ENCODE measurements at places on chromosomes 16 and 17.

DNA sequence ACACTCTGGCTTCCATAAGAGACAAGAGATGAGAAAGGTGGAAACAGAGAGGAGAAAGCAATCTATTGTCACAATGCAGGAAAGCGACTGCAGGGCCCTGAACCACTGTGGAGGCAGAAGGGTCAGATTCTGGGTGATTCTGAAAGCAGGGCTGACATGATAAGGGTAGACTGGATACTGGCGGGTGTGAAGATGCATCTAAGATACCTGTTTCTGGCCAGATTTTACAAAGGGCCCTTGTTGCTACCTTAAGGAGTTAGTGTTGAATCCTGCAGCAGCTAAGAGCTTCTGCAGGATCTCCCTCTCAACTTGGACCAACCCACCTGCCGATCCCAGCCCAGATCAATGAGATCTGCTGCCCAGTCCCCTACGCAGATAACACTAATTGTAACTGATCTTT is 6.1 kb upstream of the MEFV start:
- no peak for DNase-seq
- H3K36me3 ChIP-seq, result no peaks in the 10 kb centered on the region
- peaks cover 25% of the 10 kb centered on the region for H3K4me1 ChIP-seq
- H3K27me3 ChIP-seq, result no peaks in the 10 kb centered on the region

GRCh38 chr17:70013911-70014310 is 61.1 kb upstream of the KCNJ16 start:
- H3K27ac ChIP-seq, result no peak overlapping the region
- no peaks in the 10 kb centered on the region for H3K36me3 ChIP-seq
- DNase-seq, result no peak
- H3K4me3 ChIP-seq, result no peak overlapping the region

GRCh38 chr16:71347146-71347545 is 11.4 kb upstream of the CALB2 start:
- no peaks in the 10 kb centered on the region for H3K27me3 ChIP-seq
- DNase-seq, result no peak
- H3K4me1 ChIP-seq, result no peaks in the 10 kb centered on the region
- no peak overlapping the region for H3K27ac ChIP-seq
- no peak overlapping the region for H3K4me3 ChIP-seq

DNA sequence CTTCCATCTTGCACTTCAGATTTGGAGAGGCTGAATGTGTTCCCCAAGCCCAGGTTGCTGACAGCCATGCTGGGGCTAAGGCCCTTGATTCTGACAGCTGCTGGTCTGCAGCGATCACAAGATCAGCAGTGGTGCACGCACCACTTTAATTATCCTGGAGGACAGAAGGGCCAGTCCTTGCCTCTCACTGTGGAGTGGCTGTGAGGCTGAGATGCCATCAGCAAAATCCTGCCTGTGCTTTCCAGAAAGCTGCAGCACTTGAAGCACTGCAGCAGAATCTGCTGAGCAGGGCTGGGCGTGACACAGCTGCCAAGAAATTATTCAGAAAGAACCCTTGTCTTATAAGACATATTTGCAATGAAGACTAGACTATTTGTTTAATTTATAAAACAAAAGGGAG is 37.1 kb downstream of the NUP93 start:
- no peak for DNase-seq
- no peak overlapping the region for H3K27ac ChIP-seq
- no peaks in the 10 kb centered on the region for H3K4me1 ChIP-seq
- no peaks in the 10 kb centered on the region for H3K36me3 ChIP-seq
- H3K4me3 ChIP-seq, result no peak overlapping the region

- H3K27ac ChIP-seq, result no peak overlapping the region
- H3K4me1 ChIP-seq, result peaks cover 67% of the 10 kb centered on the region
- no peak overlapping the region for H3K4me3 ChIP-seq
- DNase-seq, result no peak
Measured at GRCh38 chr16:84650062-84650991, 2.0 kb downstream of the KLHL36 start.

DNA sequence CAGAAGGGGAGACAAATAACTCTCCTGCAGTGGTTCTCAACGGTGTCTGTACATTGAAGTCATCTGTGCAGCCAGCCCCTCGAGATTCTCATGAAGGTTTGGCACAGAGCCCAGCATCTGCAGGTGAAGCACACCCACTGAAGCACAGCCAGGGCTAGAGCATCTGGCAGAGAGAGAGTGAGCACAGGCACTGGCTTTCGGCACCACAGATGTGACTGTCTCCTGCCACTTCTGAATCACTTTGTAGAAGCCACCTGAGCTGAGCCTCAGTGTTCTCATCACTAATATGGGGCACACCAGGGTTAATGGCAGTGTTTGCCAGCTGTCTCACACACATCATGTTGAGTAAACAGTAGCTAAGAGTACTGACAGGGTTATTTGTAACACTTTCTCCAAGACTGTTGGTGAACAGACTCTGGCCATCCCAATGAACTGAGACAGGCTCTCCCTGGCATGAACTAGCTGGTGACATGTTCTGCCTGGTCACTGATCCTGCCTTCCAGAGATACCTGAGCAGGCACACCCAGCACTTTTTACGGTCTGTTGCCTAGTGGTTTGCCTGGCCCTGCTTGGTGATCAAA is 10.9 kb downstream of the HSPB9 start:
- H3K36me3 ChIP-seq, result peaks cover 30% of the 10 kb centered on the region
- H3K27me3 ChIP-seq, result no peaks in the 10 kb centered on the region
- no peak for DNase-seq
- peaks cover 55% of the 10 kb centered on the region for H3K4me1 ChIP-seq
- H3K27ac ChIP-seq, result peak overlapping the region; percentile 14

DNA sequence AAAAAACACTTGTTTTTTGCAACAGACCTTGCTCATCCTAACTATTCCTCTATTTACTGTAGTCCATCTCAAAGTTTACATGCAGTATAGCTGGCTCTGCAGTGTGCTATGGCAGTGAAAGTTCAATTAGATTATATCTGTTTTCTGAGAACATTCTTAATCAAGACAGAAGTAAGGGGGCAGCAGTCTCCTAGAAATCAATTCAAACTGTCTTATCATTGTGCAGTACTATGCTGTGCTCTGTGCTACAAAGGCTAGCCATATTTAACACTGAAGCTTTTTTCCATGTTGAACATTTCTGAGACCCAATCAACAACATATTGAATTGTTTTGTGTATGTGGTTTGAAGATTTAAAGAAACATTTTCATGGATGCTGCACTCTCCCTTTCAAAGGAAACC is 11.4 kb downstream of the NETO2 start:
- no peak for DNase-seq
- no peaks in the 10 kb centered on the region for H3K27me3 ChIP-seq
- no peaks in the 10 kb centered on the region for H3K36me3 ChIP-seq
- no peak overlapping the region for H3K4me3 ChIP-seq
- no peaks in the 10 kb centered on the region for H3K4me1 ChIP-seq

- no peaks in the 10 kb centered on the region for H3K36me3 ChIP-seq
- H3K27me3 ChIP-seq, result no peaks in the 10 kb centered on the region
- H3K27ac ChIP-seq, result no peak overlapping the region
Measured at GRCh38 chr16:54265575-54266107, 20.9 kb downstream of the IRX3 start.

DNA sequence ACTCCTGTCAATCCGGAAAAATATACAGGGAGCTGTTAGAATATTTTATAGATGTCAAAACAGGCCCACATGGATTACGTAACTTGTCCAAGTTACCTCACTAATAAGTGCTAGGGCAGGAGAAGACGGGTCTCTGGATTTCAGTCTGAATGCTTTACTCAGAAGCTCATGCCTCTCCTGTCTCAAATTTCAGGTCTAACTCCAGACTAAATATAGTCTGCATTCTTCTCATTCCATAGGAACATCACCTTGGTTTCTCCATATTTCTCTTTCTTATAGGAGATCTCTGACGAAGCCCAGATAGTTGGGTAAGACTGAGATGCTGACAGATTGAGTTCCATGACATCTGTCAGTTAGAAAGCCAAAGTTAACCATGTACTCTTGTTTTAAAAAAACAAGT is 174.2 kb downstream of the STX8 start:
- no peak overlapping the region for H3K27ac ChIP-seq
- no peak for DNase-seq
- H3K27me3 ChIP-seq, result no peaks in the 10 kb centered on the region
- no peak overlapping the region for H3K4me3 ChIP-seq
- no peaks in the 10 kb centered on the region for H3K36me3 ChIP-seq

- H3K36me3 ChIP-seq, result peaks cover 31% of the 10 kb centered on the region
- H3K4me1 ChIP-seq, result peaks cover 29% of the 10 kb centered on the region
- no peaks in the 10 kb centered on the region for H3K27me3 ChIP-seq
- H3K27ac ChIP-seq, result no peak overlapping the region
- DNase-seq, result no peak
Measured at GRCh38 chr16:28981517-28981916, 3.3 kb upstream of the LAT start.

GRCh38 chr17:18967916-18968315 is 16.0 kb downstream of the SLC5A10 start:
- no peak overlapping the region for H3K27ac ChIP-seq
- no peak overlapping the region for H3K4me3 ChIP-seq
- no peak for DNase-seq

DNA sequence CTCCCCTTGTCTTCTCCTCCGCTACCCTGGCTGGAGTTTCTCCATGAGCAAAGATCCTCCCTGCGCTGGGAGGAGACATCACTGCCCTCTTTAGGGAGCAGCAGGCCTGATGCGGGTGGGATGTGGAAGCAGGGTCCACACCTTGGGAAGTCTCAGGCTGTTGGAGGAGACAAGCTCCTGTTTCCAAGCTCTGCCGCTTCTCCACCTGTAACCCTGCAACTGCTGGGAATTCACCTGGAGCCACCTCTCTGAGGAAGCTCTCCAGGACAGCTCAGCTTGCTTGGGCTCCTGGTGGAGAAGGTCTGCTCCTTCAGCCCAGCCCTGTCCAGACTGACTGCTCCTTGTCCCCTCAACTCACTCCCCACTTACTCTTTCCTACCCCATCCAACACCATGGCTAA is 14.8 kb upstream of the C17orf107 start:
- peaks cover 41% of the 10 kb centered on the region for H3K36me3 ChIP-seq
- DNase-seq, result no peak

DNA sequence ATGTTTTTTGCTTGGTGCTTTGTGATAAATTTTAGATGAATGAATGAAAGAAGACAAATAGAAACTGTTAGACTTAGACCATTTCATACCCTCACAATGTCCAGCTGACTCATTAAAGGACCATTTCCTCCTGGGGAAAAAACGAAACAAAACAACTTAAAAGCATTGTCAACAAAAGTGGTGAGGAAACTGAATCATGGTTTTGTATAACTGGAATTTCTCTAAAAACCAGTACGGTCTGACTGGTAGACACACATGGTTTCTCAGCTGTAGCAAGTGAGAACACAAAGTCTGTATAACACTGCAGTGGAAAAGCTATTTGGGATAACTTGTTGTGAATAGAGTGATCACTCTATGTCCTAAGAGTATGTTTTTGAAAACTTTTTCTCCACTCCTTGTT is 5.3 kb upstream of the DDX52 start:
- no peaks in the 10 kb centered on the region for H3K36me3 ChIP-seq
- H3K4me1 ChIP-seq, result peaks cover 5% of the 10 kb centered on the region
- DNase-seq, result no peak
- H3K4me3 ChIP-seq, result no peak overlapping the region

GRCh38 chr17:32954477-32954876 is 26.5 kb downstream of the TMEM98 start:
- no peaks in the 10 kb centered on the region for H3K4me1 ChIP-seq
- H3K4me3 ChIP-seq, result no peak overlapping the region
- H3K27me3 ChIP-seq, result no peaks in the 10 kb centered on the region
- no peak overlapping the region for H3K27ac ChIP-seq
- H3K36me3 ChIP-seq, result no peaks in the 10 kb centered on the region

GRCh38 chr17:53934931-53935330 is 112.2 kb downstream of the KIF2B start:
- no peak overlapping the region for H3K4me3 ChIP-seq
- H3K27ac ChIP-seq, result no peak overlapping the region
- no peaks in the 10 kb centered on the region for H3K4me1 ChIP-seq
- no peaks in the 10 kb centered on the region for H3K36me3 ChIP-seq
- no peak for DNase-seq

DNA sequence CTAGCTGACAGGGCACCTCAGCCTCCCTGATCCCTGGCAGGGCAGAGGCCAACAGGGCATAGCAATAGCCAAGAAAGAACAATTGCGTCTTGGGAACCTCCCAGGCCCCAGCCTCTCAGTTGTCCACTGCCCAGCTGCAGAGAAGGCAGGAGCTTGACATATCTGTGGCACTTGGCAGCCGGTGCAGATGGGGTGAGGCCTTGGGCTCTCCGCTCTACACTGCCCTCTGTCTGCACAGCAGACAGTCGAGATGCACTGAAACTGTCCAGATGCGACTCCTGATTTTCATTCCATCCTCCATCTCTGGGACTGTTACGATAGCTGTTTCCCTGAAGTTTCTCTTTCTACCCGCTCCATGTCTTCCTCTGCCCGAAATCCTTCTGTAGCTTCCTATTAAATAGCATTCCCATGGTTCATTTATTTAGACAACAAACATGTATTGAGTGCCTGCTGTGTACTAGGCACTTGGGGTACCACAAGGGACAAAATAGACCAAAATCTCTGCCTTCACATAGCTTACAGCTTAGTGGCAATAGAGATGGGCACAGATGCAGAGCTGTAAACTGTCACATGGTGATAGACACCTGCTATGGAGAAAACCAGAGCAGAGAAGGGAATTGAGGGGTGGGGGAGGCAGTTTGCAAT is 3.3 kb downstream of the POLR3E start:
- peaks cover 34% of the 10 kb centered on the region for H3K36me3 ChIP-seq
- H3K4me3 ChIP-seq, result no peak overlapping the region
- H3K27ac ChIP-seq, result peak overlapping the region; percentile 3
- H3K27me3 ChIP-seq, result no peaks in the 10 kb centered on the region

DNA sequence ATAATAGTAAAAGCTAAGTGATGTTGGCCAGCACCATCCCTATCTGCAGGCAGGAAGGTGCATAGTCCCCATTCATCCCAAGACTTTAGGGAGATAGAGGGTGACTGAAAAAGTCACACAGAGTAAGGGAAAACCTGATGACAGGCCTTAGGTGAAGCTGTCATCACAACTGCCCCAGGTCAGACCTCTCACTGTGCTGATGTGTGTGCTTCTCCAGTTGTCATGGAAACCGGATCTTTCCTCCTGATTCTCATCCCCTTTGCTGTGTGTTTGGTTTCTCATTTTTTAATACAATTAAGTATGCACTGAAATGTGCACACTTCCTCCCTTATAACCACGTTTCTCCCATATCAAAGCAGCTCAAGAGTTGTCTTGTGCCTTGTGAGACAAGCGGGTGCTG is 135.1 kb upstream of the ANKFN1 start:
- DNase-seq, result no peak
- H3K27ac ChIP-seq, result no peak overlapping the region
- H3K27me3 ChIP-seq, result no peaks in the 10 kb centered on the region
- no peaks in the 10 kb centered on the region for H3K36me3 ChIP-seq
- H3K4me3 ChIP-seq, result no peak overlapping the region

GRCh38 chr16:86355951-86356350 is 154.4 kb upstream of the FOXF1 start:
- DNase-seq, result no peak
- no peak overlapping the region for H3K27ac ChIP-seq
- H3K36me3 ChIP-seq, result no peaks in the 10 kb centered on the region
- H3K4me3 ChIP-seq, result no peak overlapping the region
- H3K4me1 ChIP-seq, result no peaks in the 10 kb centered on the region
- H3K27me3 ChIP-seq, result no peaks in the 10 kb centered on the region

- peaks cover 24% of the 10 kb centered on the region for H3K4me1 ChIP-seq
- H3K27ac ChIP-seq, result no peak overlapping the region
- DNase-seq, result peak; percentile 48
- H3K27me3 ChIP-seq, result no peaks in the 10 kb centered on the region
Measured at GRCh38 chr17:39209317-39210092, 9.4 kb downstream of the RPL19 start.

GRCh38 chr16:68377667-68378393 is 67.0 kb downstream of the PRMT7 start:
- no peak for DNase-seq
- no peak overlapping the region for H3K27ac ChIP-seq
- no peak overlapping the region for H3K4me3 ChIP-seq
- H3K4me1 ChIP-seq, result peaks cover 14% of the 10 kb centered on the region
- H3K27me3 ChIP-seq, result no peaks in the 10 kb centered on the region
